ENCODE measurements at places on chromosomes 4 and X. TPM values are rescaled to one million over a fixed set of nuclear protein-coding genes. Genes with fewer than 3 reads are reported as not detected.

NSD2 gene
- total RNA-seq, result 33.5 TPM

ZDHHC15 gene
- 2.0 TPM for total RNA-seq

H2BW2 gene
- total RNA-seq, result not detected

DTHD1 gene
- total RNA-seq, result 0.38 TPM

PDLIM3 gene
- 447 TPM for total RNA-seq
